ENCODE measurements at places on chromosomes 11 and 22.

DNA sequence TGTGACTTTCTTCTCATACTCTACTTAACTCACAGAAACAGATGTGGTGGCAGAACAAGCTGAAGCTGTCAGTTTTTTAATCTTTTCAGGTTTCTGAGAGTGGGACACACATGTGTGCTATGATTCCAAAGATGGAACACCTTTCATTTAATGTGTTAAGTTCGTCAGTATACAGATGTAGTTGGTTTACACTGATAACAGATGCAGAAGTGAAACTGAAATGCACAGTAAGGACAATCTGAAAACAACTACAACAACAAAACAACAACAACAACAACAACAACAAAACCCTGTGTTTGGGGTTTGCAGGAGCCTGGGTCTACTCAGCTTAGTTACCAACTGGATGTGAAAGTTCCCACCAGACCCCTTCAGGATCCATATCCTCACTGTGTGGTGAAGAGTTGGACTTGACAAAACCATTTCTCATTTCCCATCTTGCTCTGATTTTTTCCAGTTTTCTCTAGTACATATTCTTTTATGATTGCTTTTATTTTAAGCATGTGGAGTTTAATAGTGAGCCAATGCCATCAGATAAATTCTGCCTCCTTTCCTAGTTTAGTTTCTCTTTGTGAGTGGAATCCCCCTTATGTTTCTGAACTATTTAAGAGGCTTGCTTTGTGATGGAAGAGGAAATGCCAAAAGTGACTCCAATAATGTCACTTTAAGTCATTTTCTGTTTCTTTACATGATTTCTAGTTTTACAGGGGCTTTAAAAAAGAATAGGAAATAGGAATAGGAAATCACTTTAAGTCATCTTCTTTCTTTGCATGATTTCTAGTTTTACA is 47.8 kb downstream of the ARHGAP42 start:
- no peak for DNase-seq

DNA sequence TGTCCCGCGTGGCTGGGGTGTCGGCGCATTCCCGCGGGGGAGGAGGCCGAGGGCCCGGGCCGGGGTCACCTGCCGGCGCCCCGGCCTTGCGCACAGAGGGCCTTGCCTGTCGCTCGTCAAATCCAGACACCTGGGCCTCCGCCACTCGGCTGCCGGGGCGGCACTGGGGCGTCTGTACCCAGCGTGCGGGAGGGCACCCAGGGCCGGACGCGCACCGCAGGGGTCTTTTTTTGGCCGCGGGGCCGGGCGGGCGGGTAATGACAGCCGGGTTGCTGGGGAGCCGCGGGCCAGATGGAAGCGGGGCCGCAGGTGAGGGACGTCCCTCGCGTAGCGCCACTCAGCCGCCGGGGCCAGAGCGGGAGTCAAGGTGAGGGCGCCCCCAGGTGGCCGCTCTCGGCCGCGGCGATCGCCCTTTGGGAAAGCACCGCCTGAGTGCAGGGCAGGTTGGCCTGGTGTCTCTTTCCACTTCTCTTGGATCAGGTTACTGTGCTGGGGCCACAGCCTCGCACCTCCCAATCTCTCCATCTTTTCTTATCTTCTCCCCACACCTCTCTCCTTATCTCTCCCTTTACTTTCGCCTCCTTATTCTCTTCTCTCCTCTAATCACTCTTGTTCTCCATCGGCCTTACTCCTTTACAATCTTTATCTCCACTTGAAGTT is 3.5 kb downstream of the PHLDB1 start:
- peak; percentile 78 for DNase-seq

DNA sequence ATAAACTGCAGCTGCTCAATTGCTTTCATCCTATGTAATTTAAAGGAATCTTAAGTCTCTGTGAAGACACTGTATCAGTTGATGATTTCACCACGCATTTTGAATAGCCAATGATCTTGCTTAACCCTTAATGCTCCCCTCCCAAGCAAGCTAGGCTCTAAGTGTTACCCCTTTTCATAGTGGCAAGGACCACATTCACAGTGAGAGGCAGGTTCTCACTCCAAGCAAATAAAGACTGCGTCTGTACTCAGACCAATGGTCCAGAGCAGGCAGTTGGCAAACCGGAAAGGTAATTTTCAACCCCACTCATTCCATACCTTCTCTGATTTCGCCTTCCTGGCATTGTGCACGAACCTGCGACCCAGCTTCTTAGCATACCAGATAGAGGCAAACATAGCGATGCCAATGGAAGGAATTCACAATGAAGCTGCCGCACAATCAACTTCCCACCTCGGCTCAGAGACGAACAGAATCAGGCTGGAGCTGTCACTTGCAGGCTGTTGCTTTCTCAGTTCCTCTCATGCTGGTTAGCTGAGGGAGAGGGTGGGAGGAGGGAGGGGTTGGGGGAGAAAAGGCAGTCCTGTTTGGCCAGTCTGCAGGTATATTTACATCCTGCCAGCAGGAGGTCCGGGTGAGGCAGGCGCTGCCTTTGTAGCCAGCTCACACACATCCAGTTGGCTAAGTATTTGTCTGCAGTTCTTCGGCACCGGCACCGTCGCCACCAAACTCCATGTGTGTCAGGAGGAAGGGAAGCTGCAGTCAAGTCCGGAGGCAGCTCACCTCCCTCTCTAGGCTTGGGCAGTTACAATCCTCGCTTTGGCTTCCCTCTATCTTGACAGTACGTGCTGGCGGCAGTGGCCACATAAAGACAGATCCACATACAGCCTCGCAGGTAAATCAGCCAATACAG is 1151.2 kb upstream of the CCDC90B start:
- DNase-seq = no peak

GRCh38 chr22:29821291-29822016 is 16.6 kb downstream of the ASCC2 start:
- peak; percentile 1 for DNase-seq

DNA sequence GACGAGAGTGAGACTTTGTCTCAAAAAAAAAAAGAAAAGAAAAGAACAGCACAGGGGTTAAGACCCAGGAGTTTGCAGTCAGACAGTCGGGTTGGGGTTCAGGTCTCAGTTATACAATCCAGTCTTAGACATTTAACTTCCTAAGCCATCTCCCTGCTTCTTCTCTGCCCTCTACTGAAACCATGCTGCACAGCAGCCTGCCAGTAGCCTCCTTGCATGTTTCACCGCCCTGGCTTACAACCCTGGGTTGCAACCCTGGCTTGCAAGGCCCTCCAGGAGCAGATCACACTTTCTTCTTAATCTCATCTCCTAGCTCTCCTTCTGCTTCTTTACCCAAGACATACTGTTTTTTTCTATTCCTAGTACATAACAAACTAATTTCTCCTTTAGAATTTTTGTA is 5.9 kb upstream of the B3GAT3 start:
- DNase-seq = no peak

GRCh38 chr22:37643225-37643847 is 3.9 kb downstream of the SH3BP1 start:
- DNase-seq = peak; percentile 82

DNA sequence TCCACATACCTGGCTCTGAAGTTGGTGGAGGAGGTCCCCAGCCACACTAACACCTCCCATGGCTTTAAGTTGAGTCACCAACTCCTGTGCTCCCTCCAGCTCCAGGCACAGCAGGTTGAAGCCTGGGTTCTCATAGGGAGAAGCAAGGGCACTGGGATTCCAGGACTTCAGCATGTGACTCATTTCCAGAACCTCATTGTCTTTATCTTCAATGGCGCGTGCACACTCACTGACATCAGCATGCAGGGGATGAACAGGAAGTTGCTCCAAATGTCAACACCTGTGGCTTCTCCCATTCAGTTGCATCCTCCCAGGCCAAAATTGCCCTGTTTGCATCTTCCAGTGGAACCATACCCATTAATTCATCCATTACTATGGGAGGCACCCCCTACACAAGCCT is 5.8 kb upstream of the UBQLNL start:
- DNase-seq = no peak

DNA sequence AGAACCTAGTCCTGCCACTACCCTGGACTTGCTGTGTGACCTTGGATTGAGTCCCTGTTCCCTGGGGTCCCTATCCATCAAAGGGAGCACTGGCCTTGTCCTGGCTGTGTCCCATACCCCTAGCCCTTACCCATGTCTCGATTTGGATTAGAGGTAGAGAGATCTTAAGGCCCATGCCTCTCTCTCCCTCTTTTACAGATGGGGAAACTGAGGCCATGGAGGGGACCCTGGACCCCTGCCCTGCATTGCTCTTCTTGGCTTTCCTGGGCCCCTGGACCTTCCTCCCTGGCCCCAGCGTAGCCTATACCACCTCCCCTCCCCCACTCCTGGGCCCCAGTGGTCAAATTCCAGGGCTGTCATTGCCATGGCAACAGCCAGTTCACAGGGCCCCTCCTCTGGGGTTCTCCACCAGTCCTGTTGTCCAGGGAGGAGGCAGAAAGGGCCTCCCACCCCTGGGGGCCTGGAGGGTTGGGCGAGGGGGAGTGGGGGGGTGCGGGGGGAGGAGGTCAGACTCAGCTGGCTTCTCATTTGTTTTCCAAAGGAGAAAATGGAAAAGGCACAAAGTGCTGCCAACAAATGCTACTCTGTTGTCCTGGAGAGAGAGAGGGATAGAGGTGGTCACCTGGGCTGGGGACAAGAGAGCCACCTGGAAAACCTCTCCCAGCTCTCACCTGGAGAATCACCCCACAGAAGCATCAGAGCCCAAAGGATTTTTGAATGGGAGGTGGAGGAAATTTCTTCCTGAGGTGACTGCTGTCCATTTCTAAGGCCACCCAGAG is 23.3 kb downstream of the ARHGEF17 start:
- DNase-seq = no peak

- no peak for DNase-seq
Observed at GRCh38 chr11:96033599-96033998, 109.7 kb upstream of the MTMR2 start.

Data from stimulated activated CD8-positive, alpha-beta memory T cell treated with anti-CD3 and anti-CD28 coated beads, Interleukin-4, amount 100 ng/mL, for 24 hours (primary cell).